Ascending aorta (tissue), 2 donors: ENCODE measurements at places on chromosomes 13 and 19. TPM values are rescaled to one million over a fixed set of nuclear protein-coding genes. Genes with fewer than 3 reads are reported as not detected.

DNA sequence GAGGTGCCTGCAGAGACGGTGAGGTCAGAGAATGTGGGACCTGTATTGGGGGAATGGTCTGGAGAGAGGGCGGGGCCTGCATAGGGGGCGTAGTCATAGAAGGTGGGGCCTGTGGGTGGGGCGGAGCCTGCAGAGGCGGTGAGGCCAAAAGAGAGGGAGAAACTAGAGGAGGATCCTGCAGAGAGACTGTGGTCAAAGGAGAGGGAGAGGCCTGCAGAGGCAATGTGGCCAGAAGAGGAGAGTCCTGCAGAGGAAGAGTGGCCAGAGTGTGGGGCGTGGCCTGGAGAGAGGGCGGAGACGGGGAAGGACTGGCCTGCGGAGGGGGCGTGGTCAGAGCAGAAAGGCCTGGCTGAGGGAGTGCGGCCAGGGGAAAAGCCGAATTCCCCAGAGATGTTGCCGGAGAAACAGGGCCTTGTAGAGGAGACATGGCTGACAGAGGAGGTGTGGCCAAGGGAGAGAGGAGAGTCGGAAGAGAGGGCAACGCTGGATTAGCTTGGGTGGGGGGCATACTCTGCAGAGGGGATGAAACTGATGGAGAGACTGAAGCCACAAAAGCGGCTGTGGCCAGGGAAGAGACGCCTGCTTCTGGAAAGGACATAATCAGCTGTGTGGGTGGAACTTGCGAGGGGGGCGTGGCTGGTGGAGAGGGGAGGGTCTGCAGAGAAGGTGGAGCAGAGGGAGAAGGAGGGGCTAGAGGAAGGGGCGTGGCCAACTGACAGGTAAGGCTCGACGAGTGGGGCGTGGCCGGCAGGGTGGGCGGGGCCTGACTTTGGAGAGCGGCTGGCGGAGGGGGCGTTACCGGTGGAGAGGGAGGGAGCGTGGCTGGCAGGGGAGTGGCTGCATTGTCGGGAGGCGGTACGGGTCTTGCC lies 2.5 kb downstream of the PRR36 start:
- H3K4me3 ChIP-seq, result no peak overlapping the region
- no peaks in the 10 kb centered on the region for H3K36me3 ChIP-seq
- H3K4me1 ChIP-seq, result peaks cover 19% of the 10 kb centered on the region
- peak; percentile 36 for DNase-seq
- no peak overlapping the region for H3K27ac ChIP-seq
- H3K27me3 ChIP-seq, result peaks cover 20% of the 10 kb centered on the region

DNA sequence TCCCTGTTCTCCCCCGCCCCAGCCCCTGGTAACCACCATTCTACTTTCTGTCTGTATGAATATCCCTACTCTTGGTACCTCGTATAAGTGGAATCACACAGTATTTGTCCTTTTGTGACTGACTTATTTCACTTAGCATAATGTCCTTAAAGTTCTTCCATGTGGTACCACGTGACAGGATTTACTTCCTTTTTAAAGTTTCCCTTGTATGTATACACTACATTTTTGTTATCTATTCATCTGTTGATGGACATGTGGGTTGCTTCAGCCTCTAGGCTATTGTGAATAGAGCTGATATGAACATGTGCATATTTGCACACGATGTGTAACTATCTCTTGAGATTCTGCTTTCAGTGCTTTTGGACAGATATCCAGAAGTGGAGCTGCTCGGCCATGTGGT lies 59.6 kb upstream of the GJB6 start:
- no peaks in the 10 kb centered on the region for H3K27me3 ChIP-seq
- H3K27ac ChIP-seq, result no peak overlapping the region
- DNase-seq, result no peak

DNA sequence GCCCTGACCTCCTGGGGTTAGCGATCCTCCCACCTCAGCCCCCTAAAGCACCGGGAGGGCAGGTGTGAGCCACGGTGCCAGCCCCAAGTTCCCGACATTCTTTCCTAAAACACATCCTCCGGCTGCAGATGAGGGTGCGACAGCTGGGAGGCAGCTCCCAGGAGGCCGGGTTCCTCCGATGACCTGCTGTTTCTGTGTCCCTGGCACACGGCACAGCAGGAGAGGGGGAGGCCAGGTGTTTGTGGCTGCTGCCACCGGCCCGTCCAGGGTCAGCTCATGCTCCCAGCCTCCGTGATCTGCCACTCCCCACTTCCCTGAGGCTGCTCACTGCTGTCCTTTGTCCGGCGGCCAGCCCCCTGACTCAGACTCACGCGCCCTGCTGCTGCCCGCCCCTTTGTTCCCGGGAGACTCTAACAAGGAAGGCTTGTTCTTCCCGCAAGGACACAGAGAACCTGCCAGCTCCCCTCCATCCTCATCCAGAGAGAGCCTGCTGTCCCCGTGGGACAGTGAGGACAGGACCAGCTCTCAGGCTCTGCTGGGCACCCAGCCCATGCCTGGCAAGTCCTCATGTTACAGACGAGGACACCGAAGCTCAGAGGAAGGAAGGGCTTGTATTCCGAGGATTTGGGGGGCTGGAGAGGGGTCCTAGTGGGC lies 10.6 kb upstream of the MADCAM1 start:
- no peaks in the 10 kb centered on the region for H3K36me3 ChIP-seq
- no peaks in the 10 kb centered on the region for H3K4me1 ChIP-seq
- peak; percentile 77 for DNase-seq

DNA sequence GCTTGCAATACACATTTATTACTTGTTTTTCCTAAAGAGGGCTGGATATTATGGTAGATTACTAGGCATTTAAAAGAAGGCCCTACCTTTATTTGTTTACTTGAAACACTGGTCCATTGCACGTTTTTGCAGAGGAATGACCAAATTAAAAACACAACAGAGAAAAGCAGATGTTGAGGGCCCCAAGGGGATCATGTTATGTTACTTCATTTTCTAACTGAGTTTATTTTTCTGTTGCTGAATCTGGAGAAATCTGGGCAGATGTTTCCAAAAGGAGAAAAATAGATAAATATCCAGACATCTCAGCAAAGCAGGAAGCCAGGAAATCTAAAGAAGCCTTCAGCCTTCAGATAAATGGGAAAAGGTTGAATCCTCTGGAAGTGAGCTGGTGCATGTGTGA lies 353.0 kb downstream of the NDFIP2 start:
- H3K4me1 ChIP-seq, result no peaks in the 10 kb centered on the region
- no peaks in the 10 kb centered on the region for H3K27me3 ChIP-seq
- H3K27ac ChIP-seq, result no peak overlapping the region

DNA sequence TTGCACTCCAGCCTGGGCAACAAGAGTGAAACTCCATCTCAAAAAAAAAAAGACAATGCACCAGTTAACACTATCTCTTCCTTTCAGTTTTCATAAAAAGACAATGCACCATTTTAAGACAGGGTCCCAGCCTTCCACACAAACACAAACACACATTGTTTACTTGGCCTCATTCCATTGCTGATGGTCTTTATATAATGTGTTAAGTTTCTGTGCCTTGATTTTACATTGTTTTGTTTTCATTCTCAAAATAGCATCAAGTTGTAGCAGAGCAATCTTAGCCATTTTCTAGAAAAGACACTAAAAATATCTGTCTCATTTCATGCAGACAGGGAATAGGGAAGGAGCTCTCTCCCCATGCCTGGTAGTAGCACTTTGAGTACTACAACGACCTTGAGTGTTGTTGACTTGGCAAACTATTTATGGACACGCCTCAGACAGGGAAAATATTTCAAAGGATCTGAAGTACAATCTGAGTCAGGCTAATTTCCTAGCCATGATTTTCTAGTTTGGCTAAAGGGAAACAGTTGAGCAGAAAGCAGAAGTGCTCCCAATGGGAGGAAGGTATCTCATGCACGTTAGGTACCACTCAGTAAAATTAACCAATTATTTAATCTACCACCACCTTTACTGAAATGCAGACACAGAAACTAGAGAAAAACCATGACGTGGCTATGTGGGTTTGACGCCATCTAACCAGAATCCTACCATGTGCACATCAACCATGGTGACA lies 120.6 kb downstream of the ABCC4 start:
- H3K4me3 ChIP-seq, result no peak overlapping the region
- H3K27me3 ChIP-seq, result no peaks in the 10 kb centered on the region
- no peaks in the 10 kb centered on the region for H3K4me1 ChIP-seq
- H3K36me3 ChIP-seq, result no peaks in the 10 kb centered on the region
- H3K27ac ChIP-seq, result no peak overlapping the region
- no peak for DNase-seq

DNA sequence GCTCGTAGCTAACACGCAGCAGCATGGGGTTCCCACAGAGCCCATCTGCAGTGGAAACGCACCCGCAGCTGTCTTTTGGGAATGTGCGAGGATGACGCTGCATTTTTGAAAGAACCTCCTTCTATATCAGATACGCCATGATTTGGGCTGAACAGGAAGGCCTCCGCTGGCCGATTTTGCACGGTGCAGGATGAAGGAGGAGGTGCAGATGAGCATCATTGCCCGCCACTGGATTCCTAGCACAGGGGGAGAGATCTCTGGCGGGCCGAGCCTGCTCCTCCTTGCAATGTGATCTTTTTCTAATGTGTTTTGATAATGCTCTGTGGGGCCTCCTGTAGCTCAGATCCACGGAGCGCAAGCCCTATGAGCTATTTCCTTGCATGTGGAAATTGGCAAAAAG lies 55.5 kb downstream of the EFNB2 start:
- H3K27ac ChIP-seq, result peak overlapping the region; percentile 71
- no peaks in the 10 kb centered on the region for H3K27me3 ChIP-seq
- no peak for DNase-seq
- no peak overlapping the region for H3K4me3 ChIP-seq
- no peaks in the 10 kb centered on the region for H3K36me3 ChIP-seq

GRCh38 chr19:15010501-15011300 lies 31.0 kb upstream of the SLC1A6 start:
- DNase-seq, result no peak
- H3K27me3 ChIP-seq, result no peaks in the 10 kb centered on the region
- no peaks in the 10 kb centered on the region for H3K36me3 ChIP-seq

The LPAR2 gene
- total RNA-seq, result 0.75 TPM

The ZNF177 gene
- not detected for total RNA-seq

The VSTM2B gene
- total RNA-seq, result not detected

The IGFL3 gene
- not detected for total RNA-seq

The CBY2 gene
- total RNA-seq, result not detected

The LRRC63 gene
- not detected for total RNA-seq

The ZNF568 gene
- 2.4 TPM for total RNA-seq
